ENCODE measurements at places on chromosomes 4 and X. TPM values are rescaled to one million over a fixed set of nuclear protein-coding genes. Genes with fewer than 3 reads are reported as not detected.

DNA sequence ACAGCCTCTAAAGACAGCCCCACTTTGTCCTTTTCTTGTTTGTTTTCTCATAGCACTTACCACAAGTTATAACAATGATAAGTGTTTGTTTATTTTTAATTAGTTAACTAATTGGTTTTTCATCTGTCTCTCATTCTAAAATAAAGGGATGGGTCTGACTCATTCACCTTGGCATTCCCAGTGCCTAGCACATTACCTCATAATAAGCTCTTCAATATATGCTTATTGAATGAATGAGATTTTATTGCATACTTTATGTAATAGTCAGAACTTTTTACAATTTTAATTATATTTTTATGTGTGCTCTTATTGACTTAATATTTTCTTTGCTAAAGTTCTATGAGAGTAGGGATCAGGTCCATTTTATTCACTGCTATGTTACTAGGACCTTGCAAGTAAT lies 22.8 kb upstream of the PRKG2 start:
- H3K4me3 ChIP-seq = no peak overlapping the region
- peaks cover 6% of the 10 kb centered on the region for H3K4me1 ChIP-seq
- H3K27ac ChIP-seq = no peak overlapping the region
- H3K27me3 ChIP-seq = no peaks in the 10 kb centered on the region
- peak; percentile 13 for DNase-seq
- no peaks in the 10 kb centered on the region for H3K36me3 ChIP-seq

DNA sequence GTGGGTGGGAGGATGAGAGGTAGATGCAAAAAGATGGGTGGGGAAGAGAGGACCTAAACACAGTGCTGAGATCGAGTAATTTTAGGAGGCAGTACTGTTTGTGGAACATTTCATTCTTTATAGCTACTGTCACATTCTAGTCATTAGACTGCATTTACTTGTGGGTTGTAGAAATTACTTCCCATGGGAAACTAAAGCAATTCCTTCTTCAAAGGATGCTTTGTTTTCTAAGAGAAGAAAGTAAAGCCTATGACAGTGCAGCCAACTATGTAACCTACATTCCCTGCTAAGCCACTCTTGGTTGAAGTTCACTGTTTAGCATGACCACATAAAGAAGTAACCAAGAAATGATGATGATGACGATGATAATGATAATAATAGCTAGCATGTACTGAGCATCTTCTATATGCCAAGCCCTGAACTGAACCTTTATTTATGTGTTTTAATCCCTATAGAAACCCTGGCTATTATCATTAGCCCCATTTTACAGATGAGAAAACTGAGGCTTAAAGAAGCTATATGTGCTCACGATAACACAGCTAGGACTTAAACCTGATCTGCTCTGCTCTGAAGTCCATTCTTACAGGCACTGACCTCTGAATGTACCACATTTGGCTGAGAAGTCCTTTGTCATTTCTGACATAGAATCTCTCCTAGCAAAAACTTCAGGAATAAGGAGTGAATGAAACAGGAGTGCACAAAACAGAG lies 114.5 kb upstream of the KIT start:
- H3K4me1 ChIP-seq = peaks cover 11% of the 10 kb centered on the region
- no peak overlapping the region for H3K4me3 ChIP-seq
- DNase-seq = no peak
- H3K27ac ChIP-seq = no peak overlapping the region
- H3K27me3 ChIP-seq = no peaks in the 10 kb centered on the region

PARM1 gene
- 1.4 TPM for total RNA-seq

SFRP2 gene
- not detected for total RNA-seq

CDKL2 gene
- 0.42 TPM for total RNA-seq

- H3K27me3 ChIP-seq = no peaks in the 10 kb centered on the region
- no peaks in the 10 kb centered on the region for H3K36me3 ChIP-seq
- H3K27ac ChIP-seq = no peak overlapping the region
- no peak overlapping the region for H3K4me3 ChIP-seq
- no peak for DNase-seq
- no peaks in the 10 kb centered on the region for H3K4me1 ChIP-seq
These were observed 29.2 kb downstream of the GRID2 start for GRCh38 chr4:92333016-92333415.

DNA sequence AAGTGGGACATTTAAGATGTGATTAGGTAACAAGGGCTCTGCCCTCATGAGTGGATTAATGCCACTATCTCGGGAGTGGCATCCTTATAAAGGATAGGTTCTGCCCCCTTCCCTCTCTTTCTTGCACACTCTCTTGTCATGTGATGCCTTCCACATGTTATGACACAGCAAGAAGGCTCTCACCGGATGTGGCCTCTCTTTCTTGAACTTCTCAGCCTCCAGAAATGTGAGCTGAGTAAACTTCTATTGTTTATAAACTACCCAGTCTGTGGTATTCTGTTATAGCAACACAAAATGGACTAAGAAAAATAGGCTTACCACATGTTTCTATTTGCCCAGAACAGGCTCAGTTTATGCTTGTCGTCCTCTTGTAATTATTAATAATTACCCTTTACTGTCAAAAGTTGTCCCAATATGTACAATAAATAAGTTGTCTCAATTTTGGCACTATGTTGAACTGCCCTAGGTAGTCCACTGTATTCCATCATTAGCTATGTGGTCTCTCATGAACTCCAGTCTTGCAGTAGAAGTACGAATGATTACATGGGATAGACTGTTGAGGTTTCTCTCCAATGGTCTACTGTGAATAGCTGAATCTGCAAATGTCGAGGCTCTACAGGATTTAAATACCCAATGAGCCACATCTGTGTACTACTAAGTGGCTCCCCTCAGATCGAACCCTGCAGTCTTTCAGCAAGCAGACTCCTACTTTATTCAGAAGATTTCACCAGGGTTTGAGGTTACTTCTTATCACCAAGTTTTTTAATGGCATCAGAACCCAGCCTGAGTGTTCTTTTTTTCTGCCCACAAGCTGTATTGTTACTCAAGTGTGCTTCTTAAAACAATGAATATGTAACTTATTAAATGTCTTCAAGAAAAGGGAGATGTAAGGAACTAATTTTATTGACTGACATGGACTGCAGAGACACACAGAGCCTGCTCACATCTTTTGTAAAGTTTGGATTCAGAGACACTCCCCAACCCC lies 102.0 kb upstream of the LEF1 start:
- peak; percentile 24 for DNase-seq

DNA sequence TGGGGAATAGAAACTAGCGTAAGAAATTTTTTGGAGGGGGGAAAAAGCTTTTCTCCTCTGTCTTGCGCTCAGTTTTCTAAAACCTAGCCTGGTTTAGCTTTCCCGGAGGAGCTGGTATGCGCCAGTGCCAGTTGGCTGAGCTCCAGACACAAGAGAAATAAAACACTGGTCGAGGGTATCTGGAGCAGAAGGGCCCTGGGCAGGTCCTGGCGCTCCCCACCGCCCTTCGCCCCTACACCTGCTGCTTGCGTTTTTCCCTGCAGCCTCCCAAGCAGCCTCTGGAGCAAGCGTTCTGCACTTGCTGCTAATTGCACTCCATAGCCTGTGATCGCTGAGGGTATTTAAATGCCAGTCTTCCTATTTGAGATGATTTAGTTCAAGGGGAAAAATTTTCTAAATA lies 816 bp downstream of the EREG start:
- H3K4me1 ChIP-seq = peaks cover 26% of the 10 kb centered on the region
- H3K27me3 ChIP-seq = no peaks in the 10 kb centered on the region
- peak overlapping the region; percentile 59 for H3K27ac ChIP-seq

NLRP2B gene
- not detected for total RNA-seq

DNA sequence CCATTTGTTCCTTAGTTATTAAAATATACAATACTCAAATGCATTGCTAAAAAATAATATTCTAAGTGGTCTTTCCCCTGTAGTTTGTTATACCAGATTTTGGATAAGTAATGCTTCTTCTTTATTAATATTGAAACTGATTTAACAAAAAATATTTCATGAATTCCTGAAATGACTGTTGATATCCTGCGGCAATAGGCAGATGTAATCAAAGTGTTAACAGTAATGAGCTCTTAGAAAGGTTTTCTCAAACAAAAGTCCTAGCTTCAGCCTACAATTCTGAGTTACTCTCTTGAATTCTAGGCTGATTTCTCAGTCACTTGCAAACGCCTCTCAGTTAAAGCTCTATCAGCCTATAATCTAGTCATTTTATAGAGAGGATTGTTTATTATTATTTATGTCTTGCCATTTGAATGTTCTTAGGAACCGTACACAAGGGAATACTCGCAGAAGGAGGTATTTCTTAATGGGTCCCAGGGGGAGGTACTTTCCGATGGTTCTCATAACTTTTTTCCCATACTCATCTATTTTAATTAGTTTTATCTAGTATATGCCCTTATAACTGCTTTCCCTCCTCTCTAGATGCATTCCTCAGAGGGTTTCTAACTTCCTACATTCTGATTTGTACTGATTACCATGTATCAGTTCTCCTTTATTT lies 96.8 kb downstream of the FNIP2 start:
- no peak overlapping the region for H3K27ac ChIP-seq
- H3K27me3 ChIP-seq = no peaks in the 10 kb centered on the region
- peaks cover 35% of the 10 kb centered on the region for H3K36me3 ChIP-seq
- H3K4me3 ChIP-seq = no peak overlapping the region
- no peak for DNase-seq

GRCh38 chr4:174926958-174927357 lies 8.8 kb downstream of the ADAM29 start:
- H3K36me3 ChIP-seq = no peaks in the 10 kb centered on the region
- H3K27ac ChIP-seq = no peak overlapping the region
- H3K4me1 ChIP-seq = peaks cover 6% of the 10 kb centered on the region

GRCh38 chr4:99811850-99812249 lies 4.8 kb upstream of the DAPP1 start:
- no peak overlapping the region for H3K27ac ChIP-seq
- H3K4me1 ChIP-seq = peaks cover 26% of the 10 kb centered on the region
- H3K27me3 ChIP-seq = no peaks in the 10 kb centered on the region
- H3K4me3 ChIP-seq = no peak overlapping the region

TMEM154 gene
- total RNA-seq = 37.9 TPM

- H3K27ac ChIP-seq = no peak overlapping the region
- no peak overlapping the region for H3K4me3 ChIP-seq
- no peaks in the 10 kb centered on the region for H3K27me3 ChIP-seq
- no peaks in the 10 kb centered on the region for H3K36me3 ChIP-seq
- H3K4me1 ChIP-seq = no peaks in the 10 kb centered on the region
- DNase-seq = peak; percentile 20
These were observed 39.7 kb downstream of the LGI2 start for GRCh38 chr4:24991015-24991414.

- H3K27ac ChIP-seq = no peak overlapping the region
- no peaks in the 10 kb centered on the region for H3K27me3 ChIP-seq
- H3K36me3 ChIP-seq = no peaks in the 10 kb centered on the region
- H3K4me1 ChIP-seq = no peaks in the 10 kb centered on the region
- peak overlapping the region; percentile 70 for H3K4me3 ChIP-seq
- peak; percentile 68 for DNase-seq
These were observed 104.9 kb downstream of the FAM53A start for GRCh38 chr4:1579001-1579900.

DNA sequence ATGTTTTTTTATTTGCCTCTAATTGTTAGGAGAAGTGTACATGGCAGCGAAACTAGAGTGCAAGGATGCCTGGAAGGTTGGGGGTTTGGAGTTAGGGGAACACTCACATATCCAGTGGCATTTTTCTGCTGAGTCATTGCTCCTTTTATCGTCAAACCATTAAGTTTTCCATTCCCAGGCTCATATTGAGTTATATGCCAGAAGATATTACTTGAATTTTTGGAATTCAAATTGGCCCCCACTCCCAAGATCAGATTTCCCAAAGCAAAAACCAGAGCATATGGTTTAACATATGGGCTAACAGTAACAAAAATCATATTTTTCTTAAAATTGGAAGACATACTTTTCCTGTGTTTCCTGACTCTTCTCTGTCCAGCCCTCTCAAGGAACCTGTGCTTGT lies 152.7 kb downstream of the FSTL5 start:
- H3K36me3 ChIP-seq = peaks cover 6% of the 10 kb centered on the region
- H3K4me3 ChIP-seq = no peak overlapping the region
- no peaks in the 10 kb centered on the region for H3K27me3 ChIP-seq
- H3K4me1 ChIP-seq = peaks cover 6% of the 10 kb centered on the region

DRP2 gene
- total RNA-seq = 0.47 TPM

CSN1S1 gene
- not detected for total RNA-seq

GRCh38 chr4:185018834-185019455 lies 655 bp downstream of the HELT start:
- H3K27ac ChIP-seq = no peak overlapping the region
- DNase-seq = no peak
- H3K27me3 ChIP-seq = peaks cover 84% of the 10 kb centered on the region
- H3K4me3 ChIP-seq = peak overlapping the region; percentile 6
- no peaks in the 10 kb centered on the region for H3K36me3 ChIP-seq
- no peaks in the 10 kb centered on the region for H3K4me1 ChIP-seq

- peaks cover 60% of the 10 kb centered on the region for H3K27me3 ChIP-seq
- no peak for DNase-seq
- no peaks in the 10 kb centered on the region for H3K36me3 ChIP-seq
- peak overlapping the region; percentile 1 for H3K27ac ChIP-seq
These were observed 20.3 kb downstream of the SMS start for GRCh38 chrX:21960569-21961541.

GRCh38 chr4:172308078-172308477 lies 494.9 kb downstream of the GALNTL6 start:
- no peaks in the 10 kb centered on the region for H3K4me1 ChIP-seq
- H3K27me3 ChIP-seq = peaks cover 31% of the 10 kb centered on the region
- H3K36me3 ChIP-seq = no peaks in the 10 kb centered on the region
- H3K27ac ChIP-seq = no peak overlapping the region
- H3K4me3 ChIP-seq = no peak overlapping the region
- no peak for DNase-seq

COPS4 gene
- 36.6 TPM for total RNA-seq

GRCh38 chr4:138401334-138401733 lies 159.2 kb upstream of the SLC7A11 start:
- DNase-seq = peak; percentile 9
- peaks cover 18% of the 10 kb centered on the region for H3K4me1 ChIP-seq
- no peaks in the 10 kb centered on the region for H3K27me3 ChIP-seq
- H3K27ac ChIP-seq = no peak overlapping the region
- H3K4me3 ChIP-seq = no peak overlapping the region
- H3K36me3 ChIP-seq = no peaks in the 10 kb centered on the region

DNA sequence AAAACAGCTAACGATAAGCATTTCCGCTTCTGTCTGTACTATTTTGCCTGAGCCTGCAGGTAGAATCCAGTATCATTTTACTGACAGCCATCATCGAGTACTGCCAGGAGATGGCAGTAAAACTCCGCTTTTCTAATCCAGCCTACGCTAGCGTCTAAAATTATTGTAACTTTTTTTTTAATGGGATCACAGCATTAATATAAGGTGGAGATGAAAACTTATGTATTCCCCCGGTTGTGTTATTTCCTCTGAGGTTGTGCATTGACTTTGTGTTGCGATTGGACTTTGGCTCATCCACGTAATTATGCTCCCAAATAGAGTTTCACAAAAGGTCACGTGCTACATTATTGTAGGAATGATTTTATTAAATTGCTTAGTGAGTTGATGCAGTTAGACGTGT lies 248.1 kb downstream of the C4orf33 start:
- H3K36me3 ChIP-seq = peaks cover 6% of the 10 kb centered on the region
- H3K27me3 ChIP-seq = no peaks in the 10 kb centered on the region
- H3K4me1 ChIP-seq = peaks cover 15% of the 10 kb centered on the region
- H3K27ac ChIP-seq = no peak overlapping the region
- peak; percentile 75 for DNase-seq

AKAP14 gene
- not detected for total RNA-seq

HTN1 gene
- total RNA-seq = not detected

Measured in MCF 10A (cell line).